A673 (cell line): ENCODE measurements at places on chromosomes 4 and X.
A peak's percentile ranks its signal among the peaks of the same experiment; 100 is the strongest.

GRCh38 chr4:173357939-173358338 lies 12.8 kb upstream of the SAP30 start:
- DNase-seq = no peak

GRCh38 chr4:7581477-7581876 lies 146.7 kb upstream of the PSAPL1 start:
- DNase-seq = peak; percentile 42

- peak; percentile 11 for DNase-seq
These were observed 41.5 kb downstream of the GATB start for GRCh38 chr4:151718984-151719955.

GRCh38 chr4:114149-114548 lies 10.2 kb upstream of the ZNF718 start:
- DNase-seq = no peak

GRCh38 chrX:134369576-134369975 lies 90.4 kb upstream of the HPRT1 start:
- DNase-seq = no peak
